ENCODE measurements at places on chromosomes 7 and 10.

DNA sequence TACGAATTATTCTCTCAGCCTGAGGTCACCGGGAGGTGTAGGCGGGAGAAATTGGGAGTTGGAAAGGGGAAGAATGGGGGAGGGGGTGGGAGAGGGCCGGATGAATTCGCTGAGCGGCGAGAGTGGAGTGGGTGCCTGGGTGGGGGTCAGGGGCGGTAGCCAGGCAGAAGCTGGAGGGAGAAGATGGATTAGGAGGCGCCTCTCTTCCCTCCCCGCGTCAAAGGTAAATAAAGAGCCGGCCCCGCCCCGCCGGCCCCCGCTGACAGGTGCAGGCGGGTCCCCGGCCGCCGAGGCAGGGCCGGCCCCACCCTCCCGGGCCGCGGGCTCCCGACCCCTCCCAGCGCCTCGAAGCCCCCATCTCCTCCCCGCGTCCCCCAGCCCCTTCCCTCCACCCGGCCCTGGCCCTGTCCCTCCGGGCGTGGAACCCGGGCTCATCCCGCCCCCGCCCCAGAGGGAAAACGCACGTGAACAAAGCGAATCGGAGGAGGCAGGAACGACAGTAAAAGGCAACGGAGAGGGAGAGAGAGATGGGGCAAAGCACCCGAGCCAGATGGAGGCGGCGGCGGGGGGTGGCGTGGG is 872 bp downstream of the FAM131B start:
- no peak for DNase-seq

DNA sequence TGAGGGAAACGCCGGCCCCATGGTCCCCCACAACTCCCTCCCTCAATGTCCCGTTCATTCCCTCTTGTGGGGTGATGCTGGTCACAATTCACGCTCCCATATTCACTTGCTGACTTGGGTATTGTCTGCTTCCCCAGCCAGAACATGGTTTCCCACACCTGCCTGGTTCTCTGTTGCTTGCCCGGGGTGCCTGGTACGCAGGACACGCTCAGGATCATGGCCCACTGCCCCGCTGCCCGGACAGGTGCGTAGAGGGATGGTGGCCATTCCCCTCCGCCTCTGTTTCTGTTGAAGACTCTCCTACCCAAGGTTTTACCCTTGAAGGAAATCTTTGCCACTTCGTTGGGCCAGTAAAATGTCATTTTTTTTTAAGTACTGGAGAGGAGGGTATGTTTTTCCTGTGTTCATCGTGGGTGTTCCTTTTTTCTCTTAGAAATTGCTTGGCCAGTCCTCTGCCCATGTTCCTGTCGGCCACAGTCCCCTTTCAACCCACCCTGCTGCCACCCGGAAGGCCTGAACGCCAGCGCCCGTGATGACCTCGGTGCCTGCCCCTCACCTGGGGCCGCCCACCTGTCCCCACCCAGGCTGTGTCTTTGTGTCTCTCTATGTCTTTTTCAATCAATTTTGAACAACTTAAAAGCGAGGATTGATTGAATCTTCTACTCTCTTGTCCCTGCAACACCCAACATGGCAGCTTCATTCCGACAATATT is 38.2 kb downstream of the FOXL3 start:
- no peak for DNase-seq

DNA sequence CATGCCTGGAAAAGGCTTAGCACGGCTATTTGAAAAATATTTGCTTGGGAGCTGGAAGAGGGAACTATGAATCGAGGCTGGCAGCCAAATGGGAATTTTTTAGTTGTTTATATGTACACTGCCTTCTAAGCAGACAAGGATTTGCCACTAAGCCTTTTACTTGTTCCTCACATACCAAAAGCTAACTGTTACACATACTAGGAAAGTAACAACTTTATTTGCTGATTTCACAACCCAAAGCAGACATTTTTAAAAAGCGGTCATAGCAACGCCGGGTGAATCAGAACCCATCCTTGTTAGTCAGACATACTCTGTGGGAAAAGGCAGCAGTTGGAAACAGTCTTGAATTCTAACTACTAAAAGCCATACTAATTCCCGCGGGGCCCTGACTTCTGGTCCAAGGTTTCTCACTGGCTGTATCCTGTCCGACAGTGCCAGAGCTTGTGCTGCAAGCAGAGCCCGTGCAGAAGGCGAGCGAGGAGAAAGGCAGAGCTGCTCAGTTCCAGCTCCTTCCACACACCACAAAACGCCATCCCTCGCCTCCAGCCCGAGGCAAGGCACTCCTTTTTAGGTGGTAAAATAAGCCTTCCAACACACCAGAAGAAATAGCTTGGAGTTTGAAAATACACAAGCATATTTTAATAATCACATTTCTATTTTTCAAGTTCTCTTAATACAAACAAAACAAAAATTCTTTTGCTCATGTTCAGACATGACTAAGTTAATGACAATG is 89.2 kb downstream of the RNF216 start:
- DNase-seq, result peak; percentile 10

- no peak for DNase-seq
Observed at GRCh38 chr7:36734731-36735130, 10.4 kb upstream of the AOAH start.

GRCh38 chr10:14074062-14074884 is 256.5 kb downstream of the FRMD4A start:
- DNase-seq, result no peak

DNA sequence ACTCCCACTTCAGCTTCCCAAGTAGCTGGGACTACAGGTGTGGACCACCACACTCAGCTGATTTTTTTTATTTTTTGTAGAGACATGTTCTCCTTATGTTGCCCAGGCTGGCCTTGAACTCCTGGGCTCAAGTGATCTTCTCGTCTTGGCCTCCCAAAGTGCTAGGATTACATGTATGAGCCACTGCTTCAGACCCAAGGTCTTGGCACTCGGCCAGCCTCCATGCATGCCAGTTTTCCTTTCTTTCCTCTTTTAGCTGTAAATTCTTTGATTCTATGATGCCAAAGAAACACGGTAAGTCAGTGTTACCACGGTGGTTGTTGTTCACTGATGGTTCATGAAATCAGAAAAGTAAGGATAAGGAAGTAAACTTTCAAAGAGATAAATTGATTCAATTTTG is 3.0 kb upstream of the MGAM start:
- DNase-seq, result no peak

DNA sequence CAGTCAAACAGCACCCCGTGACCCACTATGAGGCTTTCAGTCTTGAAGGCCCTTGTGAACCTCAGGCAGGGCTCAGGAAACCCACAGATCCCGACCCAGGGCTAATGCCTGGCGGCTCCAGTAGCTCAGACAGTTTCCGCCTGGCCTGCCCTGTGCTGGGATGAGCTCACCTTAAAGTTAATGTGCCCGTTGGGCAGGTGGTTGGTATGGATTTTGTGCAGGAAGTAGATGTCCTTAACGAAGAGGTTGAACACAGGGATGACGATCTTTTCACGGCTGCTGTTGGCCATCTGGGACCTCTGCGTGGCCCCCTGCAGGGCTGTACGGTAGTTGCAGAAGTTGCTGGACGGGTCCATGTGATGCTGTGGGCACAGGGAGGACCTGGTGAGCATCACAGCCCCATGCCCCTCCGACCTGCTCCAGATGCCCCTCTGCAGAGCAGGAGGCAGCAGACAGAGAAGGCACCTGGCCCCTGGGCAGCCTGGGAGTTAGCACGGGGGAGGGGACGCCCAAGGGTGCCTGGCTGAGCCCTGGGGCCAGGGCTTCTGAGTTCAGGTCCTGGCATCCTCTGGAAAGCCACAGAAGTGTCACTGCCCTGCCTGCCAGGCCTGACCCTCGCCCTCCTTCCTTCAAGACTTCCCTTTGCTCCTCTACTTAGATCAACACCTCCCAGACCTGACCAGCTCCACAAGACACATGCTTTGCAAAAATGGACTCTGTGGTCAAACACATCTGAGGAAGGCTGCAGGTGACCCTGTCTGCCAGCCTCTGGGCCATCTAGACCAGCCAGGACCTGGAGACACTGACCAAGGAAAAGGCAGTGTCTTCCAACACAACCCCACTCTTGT is 59.8 kb downstream of the CSGALNACT2 start:
- DNase-seq, result no peak

DNA sequence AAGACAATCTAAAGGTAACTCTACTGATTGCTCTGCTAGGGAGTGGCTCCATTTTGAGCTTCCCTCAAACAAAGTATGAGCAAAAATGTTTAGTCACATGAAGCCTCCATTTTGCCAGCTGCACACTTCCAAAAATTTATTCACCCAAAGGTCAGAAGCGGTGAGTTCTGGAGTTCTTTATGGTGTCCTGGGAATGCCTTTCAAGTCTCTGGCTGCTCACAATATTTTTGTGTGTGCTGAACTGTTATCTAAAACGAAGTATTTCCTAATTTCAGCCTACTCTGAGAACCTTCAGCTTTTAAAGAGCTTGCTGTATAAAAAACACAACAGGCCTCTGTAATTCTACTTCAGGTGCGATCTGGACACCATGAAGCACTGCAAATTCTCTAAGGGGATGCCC is 15.6 kb downstream of the NRCAM start:
- no peak for DNase-seq

DNA sequence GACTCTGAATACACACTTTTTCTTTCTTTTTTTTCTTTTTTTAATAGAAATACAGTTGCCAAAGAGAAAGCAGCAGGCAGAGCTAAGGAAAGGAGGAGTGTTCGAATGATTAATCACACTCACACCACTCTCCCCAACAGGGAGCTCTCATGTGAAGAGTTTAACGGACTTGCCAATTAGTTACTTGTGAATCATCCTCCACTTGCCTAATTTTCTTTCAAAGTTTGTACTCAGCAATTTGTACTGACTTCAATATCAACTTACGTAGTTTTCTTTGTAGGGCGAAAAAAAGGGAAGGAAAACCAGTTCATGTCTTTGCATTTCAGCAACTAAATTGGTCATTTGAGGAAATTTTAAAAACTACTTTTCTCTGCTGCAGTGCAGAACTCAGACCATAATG is 109.2 kb downstream of the PIP4K2A start:
- no peak for DNase-seq

- DNase-seq, result no peak
Observed at GRCh38 chr10:72334196-72334824, 20.4 kb downstream of the DNAJB12 start.

DNA sequence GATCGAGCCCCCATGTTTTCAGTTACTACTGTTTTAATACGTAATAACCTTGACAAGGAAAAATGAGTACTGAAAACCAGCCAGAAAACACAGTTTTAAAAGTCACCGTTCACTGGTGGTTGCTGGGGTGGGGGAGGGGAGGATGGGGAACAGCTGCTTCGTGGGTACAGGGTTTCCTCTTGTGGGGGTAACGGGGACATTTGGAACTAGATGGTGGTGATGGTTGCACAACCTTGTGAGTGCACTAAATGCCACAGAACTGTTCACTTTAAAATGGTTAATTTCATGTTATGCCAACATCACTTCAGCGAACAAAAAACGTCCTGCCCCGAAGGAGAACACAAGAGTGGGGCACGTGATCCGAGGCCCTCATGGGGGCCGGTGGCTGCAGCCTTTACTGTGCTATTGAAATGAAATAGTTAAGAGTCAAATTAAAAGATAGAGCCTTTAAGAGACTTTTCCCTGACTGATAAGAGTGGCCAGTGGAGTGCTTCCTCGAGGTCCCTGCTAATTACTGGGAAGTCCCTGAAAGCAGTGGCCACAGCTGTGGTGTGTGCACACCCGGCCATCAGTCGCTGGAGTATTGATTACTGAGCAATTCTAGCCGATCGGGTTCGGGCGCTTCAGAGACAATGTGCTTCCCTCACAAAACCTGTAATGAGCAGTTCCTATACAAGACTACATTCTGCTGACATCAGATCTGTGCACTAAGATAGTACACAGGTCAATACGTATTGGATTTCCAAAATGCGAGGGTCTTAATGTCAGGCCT is 80.3 kb downstream of the EBF3 start:
- DNase-seq, result no peak

DNA sequence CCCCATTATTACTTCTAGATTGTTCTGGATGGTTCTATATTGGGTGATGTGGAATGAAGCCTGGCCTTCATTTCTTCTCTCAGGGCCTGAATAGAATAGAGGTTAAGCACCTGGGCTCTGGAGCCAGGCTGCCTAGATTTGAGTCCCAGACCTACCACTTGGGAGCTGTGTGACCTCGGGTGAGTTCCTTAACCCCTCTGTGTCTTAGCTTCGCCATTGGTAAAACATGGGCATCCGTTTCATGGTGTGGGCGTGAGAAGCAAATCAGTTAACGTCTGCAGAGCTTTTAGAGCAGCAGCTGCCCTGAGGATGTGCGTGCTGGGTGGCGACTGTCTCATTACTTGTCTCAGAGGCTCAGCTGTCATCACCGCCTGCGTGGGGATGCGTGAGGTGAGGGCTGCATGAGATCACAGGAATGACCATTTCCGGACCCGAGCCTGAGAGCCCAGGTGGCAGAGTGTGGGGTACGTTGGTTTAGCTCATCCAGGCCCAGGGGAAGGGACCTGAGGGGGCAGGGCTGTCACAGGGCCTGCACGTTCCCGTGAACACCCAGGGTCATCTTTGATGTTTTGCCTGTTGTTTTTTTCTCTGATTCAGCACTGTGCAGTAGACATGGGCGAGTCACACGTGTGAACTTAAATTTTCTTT is 9.7 kb downstream of the AGAP3 start:
- DNase-seq, result no peak

DNA sequence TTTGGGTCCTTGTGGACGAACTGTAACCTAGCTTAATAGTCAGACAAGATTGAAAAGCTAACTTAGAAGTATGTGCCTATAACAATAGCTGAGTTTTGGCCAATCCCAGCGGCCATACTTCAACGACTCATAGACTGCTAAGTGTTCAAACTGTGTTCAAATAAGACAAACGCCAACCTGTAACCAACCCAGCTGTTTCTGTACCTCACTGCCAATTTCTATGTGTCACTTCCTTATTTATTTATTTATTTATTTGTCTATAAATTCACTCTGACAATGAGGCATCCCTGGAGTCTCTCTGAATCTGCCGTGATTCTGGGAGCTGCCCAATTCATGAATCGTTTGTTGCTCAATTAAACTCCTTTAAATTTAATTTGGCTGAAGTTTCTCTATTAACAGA is 21.7 kb downstream of the ST8SIA6 start:
- no peak for DNase-seq

- no peak for DNase-seq
Observed at GRCh38 chr7:2011266-2012043, 221.3 kb downstream of the MAD1L1 start.

- no peak for DNase-seq
Observed at GRCh38 chr7:68998136-68998535, 600.1 kb upstream of the AUTS2 start.

DNA sequence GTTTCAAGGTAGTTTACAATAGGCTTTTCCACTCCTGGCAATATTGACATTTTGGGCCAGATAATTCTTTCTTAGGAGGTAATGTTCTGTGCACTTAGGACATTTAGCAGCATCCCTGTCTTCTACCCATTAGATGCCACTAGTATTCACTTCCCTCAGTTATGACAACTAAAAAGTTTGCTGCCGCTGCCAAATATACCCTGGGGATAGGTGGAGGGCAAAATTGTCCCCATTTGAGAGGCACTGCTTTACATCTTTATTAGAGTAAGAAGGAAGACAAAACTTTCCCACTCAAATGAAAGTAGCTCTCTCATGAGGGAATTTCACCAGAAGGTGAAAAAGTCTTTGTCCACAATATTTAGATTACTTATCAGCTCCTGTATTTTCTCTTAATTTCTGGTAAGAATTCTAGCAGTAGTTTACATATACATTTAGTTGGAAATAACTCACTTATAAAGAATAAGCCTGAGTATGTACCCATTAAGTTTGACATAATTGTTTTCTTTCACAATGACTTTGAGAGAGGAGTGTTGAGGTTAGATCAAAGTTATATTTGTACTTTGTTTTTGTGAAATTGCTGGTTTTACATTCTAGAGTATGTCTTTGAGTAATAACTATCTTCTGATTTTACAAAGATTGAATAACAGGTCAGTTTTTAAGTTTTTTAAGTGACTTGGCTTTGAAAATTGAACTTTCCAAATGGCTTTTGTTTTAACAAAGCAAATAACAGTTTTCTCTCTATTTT is 46.0 kb downstream of the HELLS start:
- no peak for DNase-seq

GRCh38 chr7:21544303-21544656 is 1.4 kb downstream of the DNAH11 start:
- DNase-seq, result no peak

Measured in stimulated activated naive CD4-positive, alpha-beta T cell treated with Interleukin-2 at 50 U/mL for 16 hours (primary cell).